ENCODE measurements at places on chromosomes 3 and 15. TPM values are rescaled to one million over a fixed set of nuclear protein-coding genes. Genes with fewer than 3 reads are reported as not detected.

GRCh38 chr15:28060005-28060404, 39.1 kb downstream of the OCA2 start:
- DNase-seq, result no peak

DNA sequence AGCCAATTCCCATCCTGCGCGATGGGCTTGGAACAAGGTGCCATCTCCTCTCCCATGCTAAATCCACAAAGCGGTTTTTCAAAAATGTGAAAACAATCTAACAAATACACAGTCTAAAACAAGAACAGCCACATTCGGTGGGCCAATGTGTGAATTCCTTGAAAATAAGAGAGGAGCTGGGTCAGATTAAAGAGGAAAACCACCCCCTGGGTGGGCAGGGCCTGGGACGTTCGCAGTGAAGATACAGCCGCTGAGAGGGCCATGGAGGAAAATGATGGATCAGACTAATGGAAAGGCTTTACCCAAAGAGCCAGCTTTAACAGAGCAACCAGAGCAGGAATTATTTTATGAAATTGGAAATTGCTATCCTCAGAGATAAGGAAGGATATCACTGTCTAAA, 27.4 kb downstream of the PRR20G start:
- DNase-seq, result no peak

- DNase-seq, result peak; percentile 45
Observed at GRCh38 chr3:138329127-138329983, at the start of gene NME9. Gene NME9, minus strand, starts transcription at chr3:138329851. Its CDS starts 516 bp downstream, at chr3:138329335.

- DNase-seq, result no peak
Observed at GRCh38 chr3:45056608-45057301, 30.7 kb downstream of the CLEC3B start.

DNA sequence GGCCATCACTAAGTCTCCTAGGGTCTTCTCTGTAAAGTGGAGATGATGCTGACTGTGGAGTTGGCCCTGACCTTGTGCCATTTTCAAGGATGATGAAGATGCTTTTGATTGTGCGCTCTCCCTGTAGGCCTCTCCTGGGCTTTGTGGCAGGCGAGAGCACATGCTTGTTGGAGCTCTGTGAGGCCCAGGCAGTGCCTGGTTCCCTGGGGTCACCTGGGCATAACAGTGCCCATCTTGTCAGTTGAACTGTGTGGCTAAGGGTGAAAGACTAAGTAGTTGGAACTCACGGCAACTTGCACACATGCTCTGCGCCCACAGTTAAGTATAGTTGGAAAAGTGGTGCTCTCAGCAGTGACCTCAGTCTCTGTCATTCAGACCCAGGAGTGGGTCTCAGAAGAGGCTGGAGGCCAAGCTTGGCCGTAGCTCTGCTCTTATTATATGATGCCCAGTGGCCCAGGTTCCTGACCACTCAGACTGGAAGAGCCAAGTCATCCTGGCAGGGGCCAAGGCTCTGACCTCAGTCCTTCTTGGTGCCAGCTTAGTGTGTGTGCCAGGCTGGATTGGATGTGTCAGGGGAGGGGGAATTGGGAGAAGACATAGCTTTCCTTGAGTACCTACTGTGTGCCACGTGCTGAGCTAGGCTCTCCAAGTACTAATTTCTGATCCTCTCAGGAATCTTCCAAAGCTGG, 154.6 kb downstream of the EEFSEC start:
- DNase-seq, result no peak

GRCh38 chr15:55916666-55917409, 76.6 kb downstream of the NEDD4 start:
- DNase-seq, result no peak

DNA sequence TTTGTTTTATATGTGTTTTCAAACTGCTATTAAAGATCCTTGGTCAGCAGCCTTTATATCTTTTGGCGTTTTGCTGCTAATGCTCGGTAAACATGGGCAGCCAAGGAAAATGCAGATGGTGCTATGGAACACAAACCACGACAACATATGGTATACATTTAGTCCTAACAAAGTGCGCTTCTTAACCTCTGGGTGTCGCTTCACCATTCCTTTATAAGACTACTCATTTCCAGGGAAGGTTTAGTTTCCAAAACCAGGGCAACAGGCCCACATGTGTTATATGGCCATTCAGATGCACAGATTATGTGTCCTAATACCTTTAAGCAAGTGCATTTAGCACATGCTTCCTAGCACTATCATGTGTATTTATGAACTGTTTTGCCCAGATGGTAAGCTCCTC, 14.7 kb downstream of the SHOX2 start:
- DNase-seq, result no peak

GRCh38 chr3:184737063-184737462, 25.2 kb upstream of the MAGEF1 start:
- no peak for DNase-seq

GRCh38 chr3:24184528-24185176, 239.6 kb downstream of the NR1D2 start:
- no peak for DNase-seq

GRCh38 chr3:59867185-59868002, 817.6 kb upstream of the CFAP20DC start:
- no peak for DNase-seq

Gene CHL1
- polyA plus RNA-seq, result 2.6 TPM

Gene RPL29
- 3,089 TPM for polyA plus RNA-seq

Gene CMTM6
- polyA plus RNA-seq, result 19.8 TPM

Gene SKOR1
- 0.67 TPM for polyA plus RNA-seq
